ENCODE measurements at places on chromosomes 6 and 20.

- DNase-seq, result no peak
These were observed 9.5 kb downstream of the GZF1 start for GRCh38 chr20:23371496-23371895.

GRCh38 chr6:148867862-148868261, 121.0 kb downstream of the UST start:
- no peak for DNase-seq

DNA sequence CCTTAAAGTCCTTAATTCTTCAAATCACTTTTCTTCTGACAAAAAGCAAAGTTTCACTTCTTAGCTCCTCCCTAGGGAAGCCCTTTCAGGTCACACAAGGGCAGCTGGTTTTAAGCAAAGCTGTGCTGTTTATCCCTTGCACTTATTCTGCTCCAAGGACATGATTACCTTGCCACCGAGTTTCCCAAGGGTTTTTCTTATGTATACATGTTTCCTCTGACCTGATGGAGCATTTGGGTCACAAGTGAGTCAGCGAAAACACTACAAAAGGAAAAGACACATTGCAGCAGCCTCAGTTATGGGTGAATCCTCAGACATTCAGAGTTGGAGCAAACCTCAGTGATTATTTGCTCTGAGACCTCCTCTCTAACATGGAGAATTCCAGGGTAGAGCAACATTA, 26.6 kb upstream of the ILRUN start:
- DNase-seq, result no peak

DNA sequence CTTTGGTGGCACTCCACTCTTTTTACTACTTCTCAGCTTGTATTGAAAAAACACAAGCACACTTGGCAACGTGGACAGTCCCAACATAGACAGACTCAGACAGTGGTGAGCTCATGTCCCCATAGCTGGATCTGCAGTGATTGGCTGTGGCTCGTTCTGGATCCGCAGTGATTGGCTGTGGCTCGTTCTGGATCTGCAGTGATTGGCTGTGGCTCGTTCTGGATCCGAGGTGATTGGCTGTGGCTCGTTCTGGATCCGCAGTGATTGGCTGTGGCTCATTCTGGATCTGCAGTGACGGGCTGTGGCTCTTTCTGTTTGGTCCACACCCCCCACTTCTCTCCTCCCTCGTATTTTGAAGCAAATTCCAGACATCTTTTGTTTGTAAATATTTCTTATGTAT, 28.0 kb downstream of the OSBPL2 start:
- no peak for DNase-seq

GRCh38 chr20:37270576-37271420, 9.2 kb upstream of the GHRH start:
- peak; percentile 87 for DNase-seq

DNA sequence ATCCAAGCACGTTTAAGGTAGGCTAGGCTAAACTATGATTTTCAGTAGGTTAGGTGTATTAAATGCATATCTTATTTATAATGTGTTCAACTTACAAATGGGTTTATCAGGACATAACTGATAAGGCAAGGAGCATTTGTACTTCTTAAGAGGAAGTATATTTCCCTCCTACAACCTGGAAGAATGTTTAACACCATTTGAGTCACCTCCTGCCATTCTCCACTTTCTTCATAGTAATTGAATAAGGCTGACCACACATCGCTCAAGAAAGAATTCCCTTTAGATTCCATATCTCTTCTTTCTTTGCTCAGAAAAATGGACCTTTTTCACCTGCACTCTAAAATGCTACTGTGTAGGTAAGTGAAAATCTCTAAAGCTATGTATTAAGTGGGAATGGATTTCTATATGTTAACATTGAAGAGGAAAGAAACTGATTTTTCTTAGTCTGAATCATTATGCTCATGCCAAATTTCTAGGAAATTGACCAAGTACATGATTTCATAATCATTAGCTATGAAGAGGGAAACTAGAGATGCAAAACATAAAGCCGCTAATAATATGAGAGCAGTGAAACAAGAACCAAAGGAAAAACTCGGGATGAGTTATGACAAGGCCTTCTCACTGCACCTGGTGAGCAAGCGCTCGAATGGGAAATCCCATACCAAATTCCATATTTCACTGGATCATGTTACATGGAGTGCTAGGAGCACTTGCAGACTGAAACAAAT, 210.4 kb downstream of the ALDH8A1 start:
- DNase-seq, result no peak

DNA sequence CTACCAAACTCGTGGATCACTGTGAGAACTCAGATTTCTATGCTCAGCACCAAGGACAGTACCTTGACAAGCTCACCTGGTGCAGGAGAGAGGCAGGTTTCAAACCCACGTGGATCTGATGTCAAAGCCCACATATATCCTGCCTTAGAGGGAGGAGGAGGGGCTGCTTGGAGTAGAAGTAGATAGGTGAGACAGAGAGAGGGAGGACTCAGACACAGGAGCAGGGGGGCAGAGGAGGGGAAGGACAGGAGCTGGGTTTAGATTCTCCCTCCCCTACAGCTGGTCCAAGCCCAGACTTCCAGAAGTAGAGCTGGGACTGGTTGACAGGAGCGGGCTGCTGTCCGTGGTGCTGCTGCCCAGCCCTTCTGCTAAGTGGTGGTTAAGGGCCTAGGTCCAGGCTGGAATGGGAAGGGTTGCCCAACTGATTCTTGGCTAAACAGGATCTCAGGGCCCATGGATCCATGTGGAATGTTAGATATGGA, 77.5 kb downstream of the CDH22 start:
- DNase-seq, result peak; percentile 59

DNA sequence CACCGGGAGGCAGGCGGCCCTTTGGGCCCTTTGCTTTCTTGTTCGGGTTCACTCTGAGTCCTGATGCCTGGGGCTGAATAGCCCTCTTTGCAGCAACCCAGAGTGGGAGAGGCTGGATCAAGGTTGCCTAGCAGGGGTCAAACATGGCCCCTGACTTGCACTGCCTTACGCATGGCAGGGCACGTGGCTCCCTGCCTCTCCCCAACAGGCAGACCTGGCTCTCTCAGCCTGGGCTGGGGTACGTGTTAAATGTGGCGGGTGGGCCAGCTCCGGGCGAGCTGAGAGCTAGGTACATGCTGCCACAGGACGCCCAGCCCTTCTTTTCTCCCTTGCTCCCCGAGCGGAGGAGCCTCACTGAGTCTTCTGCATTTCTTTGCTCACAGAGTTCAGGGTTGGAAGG, 7.3 kb downstream of the C6orf132 start:
- DNase-seq, result no peak

DNA sequence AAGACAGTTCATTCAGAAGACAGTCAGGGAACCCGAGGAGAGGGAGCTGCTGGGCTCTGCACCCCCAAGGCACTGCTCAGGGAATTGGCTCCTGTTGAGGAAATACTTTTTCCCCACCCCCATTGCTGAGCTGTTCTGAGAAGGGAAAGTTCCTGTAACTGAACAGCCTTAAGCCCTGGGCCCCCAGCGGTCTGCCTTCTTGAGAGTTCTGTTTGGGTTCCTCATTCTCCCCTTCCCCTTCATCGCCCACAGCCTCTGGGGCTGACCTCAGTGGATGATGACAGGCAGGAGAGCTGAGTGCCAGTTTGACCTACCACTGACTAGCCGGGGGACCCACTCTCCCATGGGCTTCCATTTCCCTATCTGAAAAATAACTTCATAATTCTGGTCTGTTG, 10.7 kb downstream of the HCK start:
- DNase-seq, result peak; percentile 86

GRCh38 chr20:17215167-17215566, 11.7 kb upstream of the PCSK2 start:
- DNase-seq, result no peak

DNA sequence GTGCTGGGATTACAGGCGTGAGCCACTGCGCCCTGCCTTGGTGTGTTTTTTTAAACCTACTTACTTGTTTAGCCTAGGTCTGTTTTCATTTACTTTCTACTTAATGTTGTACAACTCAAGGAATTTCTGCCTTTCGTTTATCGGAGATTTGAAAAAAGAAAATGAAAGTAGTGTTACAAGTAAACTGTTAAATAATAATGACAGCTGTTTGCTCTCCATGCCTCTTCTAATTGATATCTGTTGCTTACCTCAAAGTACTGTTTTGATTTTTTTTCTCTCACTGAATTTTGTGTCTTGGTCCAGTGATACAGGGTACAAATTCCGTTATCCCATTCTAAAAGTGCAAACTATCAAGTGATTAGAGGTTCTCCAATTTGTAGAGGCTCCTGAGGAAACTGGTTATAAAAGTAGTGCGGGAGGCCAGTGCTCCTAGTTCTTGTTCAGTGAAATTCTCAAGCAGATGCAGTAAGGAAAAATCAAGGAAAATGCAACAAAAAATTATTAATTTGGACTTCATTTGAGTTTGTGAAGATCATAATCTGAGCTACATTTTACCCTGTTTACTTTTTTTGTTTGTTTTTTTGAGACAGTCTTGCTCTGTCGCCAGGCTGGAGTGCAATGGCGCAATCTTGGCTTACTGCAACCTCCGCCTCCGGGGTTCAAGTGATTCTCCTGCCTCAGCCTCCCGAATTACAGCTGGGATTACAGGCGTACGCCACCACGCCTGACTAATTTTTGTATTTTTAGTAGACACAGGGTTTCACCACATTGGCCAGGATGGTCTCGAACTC, 2.2 kb downstream of the UBR2 start:
- DNase-seq, result no peak

DNA sequence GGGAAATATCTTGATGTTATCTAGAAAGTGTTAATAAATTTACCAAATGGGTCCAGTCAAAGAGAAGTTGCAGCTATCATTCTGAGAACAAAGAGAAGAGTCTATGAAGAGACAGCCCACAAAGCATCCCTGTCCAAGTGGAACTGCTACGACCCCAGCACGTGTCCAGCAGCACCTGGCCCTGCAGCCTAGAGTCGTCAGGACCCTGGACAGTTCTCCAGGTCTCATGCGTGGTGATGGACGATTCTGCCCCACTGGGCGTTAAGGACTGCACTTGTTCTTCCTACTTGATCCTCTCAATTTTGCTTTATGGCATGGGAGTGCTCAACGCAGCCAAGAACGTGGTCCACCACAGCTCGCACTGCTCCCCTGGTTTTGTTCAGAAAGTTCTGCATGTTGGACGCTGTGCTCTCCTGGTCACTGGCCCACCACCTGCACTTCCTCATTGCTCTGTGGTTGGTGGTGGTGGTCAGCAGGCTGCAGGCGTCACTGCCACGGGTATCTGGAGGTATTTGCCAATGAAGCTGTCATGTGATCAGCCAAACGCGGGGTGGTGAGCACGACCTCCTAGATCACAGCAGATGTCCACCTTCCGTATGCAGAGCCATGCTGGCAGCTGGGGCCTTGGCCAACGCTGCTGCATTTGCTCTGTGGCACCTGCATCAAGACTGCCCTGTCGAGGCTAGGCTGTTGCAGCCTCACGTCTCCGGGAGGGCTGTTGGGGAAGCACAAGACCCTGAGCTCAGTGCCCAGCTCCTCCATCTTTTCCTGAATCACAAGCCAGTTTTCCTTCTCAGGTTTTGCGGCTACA, 356.4 kb downstream of the CDH4 start:
- peak; percentile 32 for DNase-seq

- no peak for DNase-seq
These were observed 73.4 kb upstream of the SIM1 start for GRCh38 chr6:100538086-100538485.

- no peak for DNase-seq
These were observed 212.4 kb upstream of the ZNF184 start for GRCh38 chr6:27685279-27685678.

DNA sequence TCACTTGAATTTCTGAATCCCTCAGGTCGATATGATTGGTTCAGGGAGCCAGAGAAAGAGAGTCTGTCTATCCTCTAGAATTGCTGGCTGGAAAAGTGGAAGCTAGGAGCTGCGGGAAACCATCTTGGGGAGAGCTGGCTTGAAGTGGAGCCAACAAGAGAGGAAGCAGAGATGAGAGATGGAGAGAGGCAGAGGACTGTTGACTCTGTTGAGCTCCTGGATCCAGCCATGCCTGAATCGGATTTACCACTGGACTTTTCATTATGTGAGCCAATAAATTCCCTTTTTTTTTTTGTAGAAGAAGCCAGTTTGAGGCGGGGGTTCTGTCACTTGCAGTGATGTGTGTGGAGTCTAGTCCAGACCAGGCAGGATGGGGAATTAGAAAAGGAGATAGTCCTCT, 13.9 kb upstream of the SLC9A8 start:
- DNase-seq, result no peak

GRCh38 chr6:83511901-83512681, at the start of gene PRSS35:
Gene PRSS35, plus strand, starts transcription at chr6:83512534. Its CDS starts 10,908 bp downstream, at chr6:83523442.
- DNase-seq, result peak; percentile 54

- DNase-seq, result no peak
These were observed 158.2 kb upstream of the ZFP64 start for GRCh38 chr20:52349806-52350205.

- no peak for DNase-seq
These were observed 45.9 kb downstream of the ELOVL5 start for GRCh38 chr6:53302678-53303360.

DNA sequence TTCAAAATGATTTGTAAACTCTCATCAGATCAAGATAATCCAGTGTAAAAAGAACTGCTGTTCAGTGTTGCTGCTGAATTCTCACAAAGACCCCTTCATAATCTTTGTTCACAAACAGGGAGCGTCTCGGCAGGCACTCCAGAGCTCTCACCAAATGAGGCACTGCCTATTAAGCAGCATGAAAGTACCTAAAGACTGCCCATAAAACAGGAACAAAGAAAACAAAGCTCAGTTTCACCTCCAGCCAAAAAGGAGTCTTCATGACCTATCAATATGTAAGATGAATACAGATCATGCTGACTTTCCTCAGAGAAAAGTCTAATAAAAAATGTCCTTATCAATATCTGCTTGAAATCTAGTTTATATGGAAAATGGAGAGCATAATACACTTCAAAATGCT, 41.8 kb downstream of the GPR63 start:
- DNase-seq, result no peak

DNA sequence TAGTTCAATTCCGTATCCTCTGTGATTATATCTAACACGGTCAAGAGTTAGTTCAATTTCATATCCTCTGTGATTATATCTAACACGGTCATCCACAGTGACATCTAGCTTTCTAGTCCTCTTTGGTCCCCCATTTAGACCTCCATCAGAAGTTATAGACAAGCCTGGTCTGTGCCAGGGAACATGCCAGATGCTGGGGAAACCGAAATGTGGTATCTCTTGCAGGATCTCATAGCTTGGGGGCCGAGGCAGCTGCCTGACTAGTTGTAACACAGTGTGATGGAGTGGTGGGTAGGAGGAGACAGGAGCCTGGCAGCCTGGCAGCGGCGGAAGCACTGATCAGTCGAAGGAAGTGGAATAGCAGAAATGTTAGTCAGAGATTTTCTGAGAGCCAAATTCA, 13.8 kb upstream of the SMOC2 start:
- DNase-seq, result no peak

DNA sequence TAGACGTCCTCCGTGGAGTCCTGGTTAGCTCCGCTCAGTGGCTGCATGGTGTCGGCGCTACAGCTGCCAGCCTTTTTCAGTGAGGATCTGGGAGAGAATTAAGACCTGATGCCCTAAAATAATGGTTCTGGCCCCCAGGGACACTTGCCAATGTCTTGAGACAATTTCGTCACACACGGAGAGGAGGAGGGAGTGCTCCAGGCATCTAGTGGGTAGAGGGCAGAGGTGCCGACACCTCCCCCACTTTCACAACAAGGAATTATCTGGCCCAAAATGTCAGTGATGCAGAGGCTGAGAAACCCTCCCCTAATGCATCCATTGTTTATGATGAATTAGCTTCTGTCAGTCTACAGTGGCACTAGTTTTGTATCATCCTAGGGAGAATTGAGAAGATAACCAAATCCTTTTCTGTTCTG, 24.4 kb downstream of the TMEM181 start:
- DNase-seq, result no peak

Data from hematopoietic multipotent progenitor cell treated with erythropoietin and hydrocortisone succinate and interleukin-3 and kit ligand, for 4 days (in vitro differentiated cells).